ENCODE measurements at places on chromosomes 16 and 17.

DNA sequence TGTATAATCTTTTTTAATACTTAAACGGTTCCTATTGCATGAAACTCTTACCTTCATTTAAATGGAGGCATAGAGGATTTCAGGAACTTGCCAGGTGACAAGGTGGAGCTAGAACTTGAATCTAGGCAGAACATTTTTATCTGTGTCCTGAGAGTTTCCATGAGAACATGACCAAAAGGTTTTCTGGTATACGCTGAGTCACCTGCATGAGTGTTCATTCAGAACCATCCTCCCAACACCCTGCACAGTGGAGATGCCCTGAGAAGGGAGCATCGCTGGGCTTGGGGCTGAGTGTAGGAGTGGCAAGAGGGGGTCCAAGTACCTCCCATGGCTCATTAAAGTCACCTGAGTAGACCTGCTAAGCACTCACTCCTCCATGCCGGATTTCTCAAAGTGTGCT, 169.7 kb upstream of the CACNG5 start:
- no peak for DNase-seq

GRCh38 chr16:21283521-21284289, 5.6 kb upstream of the CRYM start:
- no peak for DNase-seq

- no peak for DNase-seq
These were observed 74.6 kb downstream of the KSR1 start for GRCh38 chr17:27530764-27531391.

GRCh38 chr16:83113317-83113716, 486.5 kb downstream of the CDH13 start:
- DNase-seq, result no peak

GRCh38 chr16:17459903-17460521, 10.7 kb downstream of the XYLT1 start:
- no peak for DNase-seq

DNA sequence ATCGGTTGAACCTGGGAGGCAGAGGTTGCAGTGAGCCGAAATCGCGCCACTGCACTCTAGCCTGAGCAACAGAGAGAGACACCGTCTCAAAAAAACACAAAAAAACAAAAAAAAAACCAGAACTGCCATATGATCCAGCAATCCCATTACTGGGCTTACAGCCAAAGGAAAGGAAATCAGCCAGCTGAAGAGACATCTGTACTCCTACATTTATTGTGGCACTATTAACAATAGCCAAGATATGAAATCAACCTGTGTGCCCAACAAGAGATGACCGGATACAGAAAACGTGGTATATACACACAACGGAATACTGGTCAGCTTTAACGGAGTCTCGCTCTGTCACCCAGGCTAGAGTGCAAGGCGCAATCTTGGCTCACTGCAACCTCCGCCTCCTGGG, 14.6 kb downstream of the FANCA start:
- no peak for DNase-seq

Data from stimulated activated CD8-positive, alpha-beta memory T cell treated with anti-CD3 and anti-CD28 coated beads, Interleukin-12 subunit alpha, Interleukin-12 subunit beta, amount 100 ng/mL, for 4 hours (primary cell).